ENCODE measurements at places on chromosomes 4 and X.
A peak's percentile ranks its signal among the peaks of the same experiment; 100 is the strongest.

- no peak for DNase-seq
Observed at GRCh38 chr4:10099499-10100325, 16.9 kb downstream of the WDR1 start.

DNA sequence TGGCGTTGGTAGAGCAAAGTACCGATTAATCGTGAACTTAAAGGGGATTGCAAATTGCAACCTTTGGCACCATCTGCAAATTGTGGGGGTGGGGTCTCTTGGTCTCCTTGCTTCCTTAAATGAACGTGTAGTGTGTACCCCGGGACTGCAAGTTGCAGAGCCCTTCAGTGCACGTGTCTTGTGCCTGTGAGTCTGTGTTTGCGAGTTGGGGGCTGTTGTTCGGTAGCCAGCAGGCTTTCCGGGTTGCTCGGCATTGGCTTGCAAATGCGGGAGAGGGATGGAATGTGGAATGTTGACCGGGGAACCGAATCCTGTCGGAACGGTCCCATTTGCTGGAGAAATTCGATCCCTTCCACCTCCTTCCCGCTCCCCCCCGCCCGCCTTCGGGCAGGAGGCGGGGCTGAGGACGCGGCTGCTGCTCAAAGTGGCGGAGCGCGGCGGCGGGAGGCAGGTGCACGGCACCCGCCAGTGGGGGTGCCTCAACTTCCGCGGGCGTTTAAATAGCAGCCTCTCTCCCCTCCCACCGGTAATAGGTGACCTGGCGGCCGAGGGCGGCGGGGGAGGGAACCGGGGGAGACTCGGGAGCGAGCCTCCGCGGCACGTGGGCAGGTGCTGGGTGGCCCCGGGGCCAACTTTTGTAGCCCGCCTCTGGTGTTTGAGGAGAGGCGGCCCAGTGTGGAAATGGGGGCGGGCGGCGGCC lies 1.5 kb downstream of the JADE1 start:
- DNase-seq: peak; percentile 92

- no peak for DNase-seq
Observed at GRCh38 chrX:130771648-130772047, 131.4 kb downstream of the ENOX2 start.

DNA sequence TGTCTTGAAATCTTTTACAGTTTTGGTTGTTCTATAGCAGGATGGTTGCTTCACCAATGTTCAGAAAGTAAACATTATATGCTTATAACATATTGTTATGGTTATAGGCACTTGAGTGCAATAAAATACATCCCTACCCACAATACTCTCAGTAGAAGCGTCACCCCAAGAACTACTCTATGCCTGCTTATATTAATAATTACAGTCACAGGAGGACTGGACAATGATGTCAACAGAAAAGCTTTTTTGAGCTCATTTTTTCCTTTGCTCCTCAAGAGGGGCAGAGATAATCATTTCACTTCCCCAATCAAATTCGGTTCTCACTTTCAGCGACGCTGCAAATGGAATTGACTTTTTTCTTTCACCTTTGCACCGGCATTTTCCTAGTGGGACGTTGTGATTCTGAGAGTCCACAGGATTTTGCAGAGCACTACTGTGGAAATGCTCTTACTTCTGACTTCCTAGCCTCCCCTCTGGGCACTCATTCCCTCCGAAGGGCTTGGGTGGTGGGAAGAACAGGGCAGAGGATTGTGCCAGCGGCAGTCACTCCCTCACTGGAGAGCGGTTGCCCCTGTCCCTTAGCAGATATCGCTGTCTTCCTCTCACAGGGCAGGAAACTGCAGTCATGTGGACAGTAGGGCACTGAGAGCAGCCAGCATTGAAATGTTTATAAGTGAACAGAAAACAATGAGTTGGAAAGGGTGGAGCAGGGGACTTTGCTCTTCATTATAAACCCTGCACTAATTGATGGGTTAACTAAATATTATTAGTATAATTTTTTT lies 24.9 kb upstream of the SGMS2 start:
- no peak for DNase-seq

DNA sequence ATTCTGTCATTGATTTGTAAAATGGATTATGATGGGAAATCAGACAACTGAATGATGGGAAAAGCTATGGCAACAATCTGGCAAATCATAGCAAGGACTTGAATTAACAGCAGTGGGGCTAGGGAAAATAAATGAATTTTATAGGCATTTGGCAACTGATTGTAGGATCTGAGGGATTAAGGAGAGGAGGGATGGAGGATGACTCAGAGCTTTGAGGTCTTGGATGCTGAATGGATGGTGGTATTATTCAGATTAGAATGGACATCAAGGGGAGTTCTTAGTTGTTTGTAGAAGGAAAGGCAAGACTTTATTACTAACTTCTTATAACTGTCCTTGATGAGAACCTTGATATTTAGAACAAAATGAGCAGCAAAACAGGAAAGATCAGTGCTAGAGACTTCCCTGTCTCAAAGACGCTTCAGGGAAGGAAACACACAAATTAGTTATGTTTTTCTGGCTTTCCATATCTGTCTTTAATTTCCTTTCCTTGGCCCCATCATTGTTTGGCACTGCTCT lies 51.4 kb upstream of the HHIP start:
- peak; percentile 38 for DNase-seq

DNA sequence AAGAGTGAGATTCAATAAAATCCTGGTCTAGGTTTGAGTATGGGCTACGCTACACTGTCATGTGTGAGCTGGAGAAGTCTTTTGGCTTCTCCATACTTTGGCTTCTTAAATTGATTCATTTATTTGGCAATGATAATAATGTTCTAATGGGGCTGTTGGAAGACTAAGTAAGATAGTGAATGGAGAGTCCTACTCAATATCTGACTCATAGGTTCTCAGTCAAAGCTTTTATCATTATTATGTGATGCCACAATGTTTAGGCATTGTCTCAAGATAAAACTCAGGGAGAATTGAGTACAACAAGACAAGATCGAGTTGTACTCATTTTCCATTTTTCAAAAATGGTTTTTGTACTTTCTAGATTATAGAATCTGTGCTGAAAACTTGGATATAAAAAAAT lies 92.5 kb upstream of the VEGFC start:
- no peak for DNase-seq

DNA sequence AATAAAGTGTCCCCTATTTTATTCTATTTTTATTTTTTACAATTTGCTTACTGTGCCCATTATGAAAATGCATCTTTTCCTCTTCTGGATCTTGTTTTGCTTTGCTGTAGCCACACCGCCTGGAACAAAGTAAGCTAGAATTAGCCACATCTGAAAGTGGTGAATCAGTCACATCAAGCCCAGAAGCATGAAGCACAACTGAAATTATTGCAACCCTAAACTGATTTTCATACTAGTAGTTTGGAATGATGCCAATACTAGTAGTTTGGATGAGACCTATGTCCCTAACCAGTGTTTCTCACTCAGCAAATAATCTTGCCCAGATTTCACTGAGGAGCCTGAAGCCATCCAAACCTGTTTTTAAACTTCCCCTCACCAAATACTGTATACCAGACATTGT lies 303.0 kb downstream of the EPHA5 start:
- no peak for DNase-seq

DNA sequence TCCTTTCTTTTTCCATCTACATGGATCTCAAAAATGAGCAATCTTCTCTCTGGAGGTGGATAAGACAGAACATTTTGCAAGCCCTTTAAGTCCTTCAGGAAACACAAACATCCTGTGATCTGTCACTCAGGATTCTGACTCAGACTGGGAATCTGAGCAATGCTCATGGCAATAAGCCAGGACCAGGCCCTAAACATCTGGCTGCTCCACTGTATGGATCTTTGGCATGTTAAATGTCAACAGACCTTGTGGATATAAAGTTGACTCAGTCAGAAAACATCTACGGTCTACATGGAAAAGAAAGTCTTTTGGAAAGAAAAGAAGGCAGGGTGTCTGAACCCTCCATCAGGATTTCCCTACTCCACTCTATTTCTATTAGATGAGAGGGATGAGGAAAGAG lies 17.8 kb upstream of the CHIC2 start:
- peak; percentile 99 for DNase-seq

DNA sequence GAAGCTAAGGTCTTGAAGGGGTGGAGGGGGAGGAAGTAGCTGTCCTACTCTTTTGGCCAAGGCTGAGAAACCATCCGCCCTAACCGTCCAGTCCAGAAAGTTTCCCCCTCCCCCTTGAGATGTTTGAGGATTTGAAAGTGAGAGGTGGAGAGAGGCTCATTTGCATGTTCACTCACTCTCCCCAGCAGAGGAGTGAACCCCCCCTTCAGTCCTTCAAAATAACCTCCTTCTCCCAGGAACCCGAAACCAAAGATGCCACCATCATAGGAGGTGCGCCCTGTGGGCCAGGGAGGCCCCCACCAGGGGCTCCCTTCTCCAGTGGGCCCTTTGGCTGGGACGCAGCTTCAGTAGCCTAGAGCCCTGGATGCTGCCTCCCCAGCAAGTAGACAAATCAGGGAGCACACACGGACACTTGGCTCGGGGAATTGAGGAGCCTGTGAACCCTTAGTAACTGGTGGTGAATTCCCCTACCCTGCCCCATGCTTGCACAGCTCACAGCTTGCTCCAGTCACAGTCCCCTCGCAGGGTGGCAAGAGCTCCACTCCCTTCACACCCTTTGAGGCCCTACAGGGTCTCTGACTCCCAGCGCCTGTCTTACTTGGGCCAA lies 25.6 kb downstream of the ELF4 start:
- DNase-seq: no peak

GRCh38 chrX:45773572-45773971 lies 572.9 kb upstream of the DIPK2B start:
- DNase-seq: no peak

GRCh38 chr4:115154826-115155225 lies 41.4 kb upstream of the NDST4 start:
- peak; percentile 78 for DNase-seq

GRCh38 chr4:98930311-98930865 lies 1.5 kb upstream of the EIF4E start:
- DNase-seq: no peak

DNA sequence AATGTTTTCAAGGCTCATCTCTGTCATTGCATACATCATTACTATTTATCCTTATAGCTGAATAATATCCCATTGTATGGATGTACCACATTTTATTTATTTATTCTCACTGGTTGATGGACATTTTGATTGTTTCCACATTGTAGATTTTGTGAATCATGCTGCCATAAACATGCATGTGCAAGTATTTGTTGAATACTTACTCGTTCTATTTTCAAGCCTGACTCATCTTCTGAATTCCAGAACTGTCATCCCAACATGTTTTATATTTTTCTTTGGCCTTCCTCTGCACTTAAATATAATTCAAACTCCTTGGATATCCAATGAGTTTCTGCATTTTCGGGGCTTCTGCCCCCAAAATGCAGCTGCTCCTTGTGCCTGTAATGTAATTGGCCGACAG lies 77.6 kb downstream of the MXRA5 start:
- DNase-seq: no peak

GRCh38 chr4:152715076-152715475 lies 35.3 kb upstream of the TMEM154 start:
- DNase-seq: no peak

- peak; percentile 83 for DNase-seq
Observed at GRCh38 chrX:13376857-13377549, 57.1 kb upstream of the ATXN3L start.
